PC-3 (cell line): ENCODE measurements at places on chromosomes 3 and 15. TPM values are rescaled to one million over a fixed set of nuclear protein-coding genes. Genes with fewer than 3 reads are reported as not detected.

DNA sequence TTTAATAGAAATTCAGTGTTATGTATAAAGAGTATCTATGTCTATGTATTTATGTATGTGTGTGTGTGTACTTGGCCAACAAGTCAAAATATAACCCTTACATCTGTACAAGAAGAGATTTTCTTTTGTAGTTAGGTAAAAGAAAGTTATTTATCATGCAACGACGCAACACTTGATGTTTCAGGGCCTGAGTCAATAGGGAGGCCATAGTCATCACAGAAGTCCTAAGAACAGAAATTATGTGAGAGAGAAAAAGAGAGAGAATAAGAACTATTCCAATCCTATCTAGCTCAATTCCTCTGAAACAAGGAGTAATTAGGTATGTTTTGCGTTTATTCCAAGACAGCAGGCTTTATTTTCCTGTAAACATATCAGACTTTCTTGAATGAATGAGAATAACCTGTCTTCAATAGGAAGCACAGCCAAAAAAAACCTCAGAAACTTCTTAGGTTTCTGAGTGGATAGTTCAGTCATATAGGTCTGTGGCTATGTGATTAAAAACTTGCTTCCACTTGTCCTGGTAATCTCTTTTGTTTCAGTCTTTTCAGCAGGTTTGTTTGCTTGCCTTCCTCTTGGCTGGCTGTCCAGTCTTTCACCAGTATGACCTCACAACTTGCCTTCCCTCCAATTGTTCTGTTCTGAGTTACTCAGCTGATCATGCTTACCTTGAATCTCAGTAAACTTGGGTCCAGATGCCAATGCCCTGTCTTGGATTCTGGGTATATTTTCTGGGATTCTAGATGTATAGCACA is 382.4 kb upstream of the GBE1 start:
- DNase-seq, result no peak

GRCh38 chr3:107581230-107581629 is 58.5 kb downstream of the BBX start:
- DNase-seq, result no peak

DNA sequence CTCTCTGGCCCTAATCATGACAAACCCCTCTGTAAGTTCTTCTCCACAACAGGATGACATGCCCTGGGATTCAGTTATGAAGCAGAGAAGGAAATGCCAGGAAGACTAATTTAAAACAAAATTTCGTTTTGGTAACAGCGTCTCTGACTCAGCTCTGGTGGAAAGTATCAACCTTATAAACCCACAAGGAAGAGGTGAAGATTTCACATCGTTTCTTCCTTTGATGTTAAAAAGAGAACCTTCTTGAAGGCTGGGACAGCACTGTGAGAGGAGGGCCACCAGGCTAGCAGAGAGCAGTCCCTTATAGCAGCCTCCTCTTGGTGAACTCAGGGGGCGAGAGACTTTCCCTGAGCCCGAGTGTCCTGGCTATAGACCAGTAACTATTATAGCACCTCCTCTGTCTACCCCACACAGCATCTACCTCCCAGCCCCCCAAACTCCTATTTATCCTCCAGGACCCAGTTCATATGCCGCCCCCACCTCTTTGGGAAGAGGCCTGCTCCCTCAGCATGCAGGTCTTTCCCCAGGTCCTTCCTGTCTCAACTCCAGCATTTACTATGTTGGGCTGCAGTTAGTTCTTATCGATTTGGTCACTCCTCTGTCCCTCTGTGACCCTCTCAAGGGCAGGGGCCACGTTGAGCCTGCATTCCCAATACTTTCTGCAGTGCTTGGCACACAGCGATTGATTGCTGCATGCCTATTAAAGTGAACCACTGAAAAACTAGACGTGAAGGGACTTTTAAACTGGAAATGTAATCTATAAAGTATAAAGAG is 321.5 kb upstream of the ICE2 start:
- DNase-seq, result no peak

- no peak for DNase-seq
These were observed 1.3 kb upstream of the HRG start for GRCh38 chr3:186664506-186664905.

OIP5 gene
- total RNA-seq, result 26.6 and 40.3 TPM in 2 replicates
